Suppressor macrophage treated with lipopolysaccharide for 4 hours (primary cell): ENCODE measurements at places on chromosomes 2 and 18.

DNA sequence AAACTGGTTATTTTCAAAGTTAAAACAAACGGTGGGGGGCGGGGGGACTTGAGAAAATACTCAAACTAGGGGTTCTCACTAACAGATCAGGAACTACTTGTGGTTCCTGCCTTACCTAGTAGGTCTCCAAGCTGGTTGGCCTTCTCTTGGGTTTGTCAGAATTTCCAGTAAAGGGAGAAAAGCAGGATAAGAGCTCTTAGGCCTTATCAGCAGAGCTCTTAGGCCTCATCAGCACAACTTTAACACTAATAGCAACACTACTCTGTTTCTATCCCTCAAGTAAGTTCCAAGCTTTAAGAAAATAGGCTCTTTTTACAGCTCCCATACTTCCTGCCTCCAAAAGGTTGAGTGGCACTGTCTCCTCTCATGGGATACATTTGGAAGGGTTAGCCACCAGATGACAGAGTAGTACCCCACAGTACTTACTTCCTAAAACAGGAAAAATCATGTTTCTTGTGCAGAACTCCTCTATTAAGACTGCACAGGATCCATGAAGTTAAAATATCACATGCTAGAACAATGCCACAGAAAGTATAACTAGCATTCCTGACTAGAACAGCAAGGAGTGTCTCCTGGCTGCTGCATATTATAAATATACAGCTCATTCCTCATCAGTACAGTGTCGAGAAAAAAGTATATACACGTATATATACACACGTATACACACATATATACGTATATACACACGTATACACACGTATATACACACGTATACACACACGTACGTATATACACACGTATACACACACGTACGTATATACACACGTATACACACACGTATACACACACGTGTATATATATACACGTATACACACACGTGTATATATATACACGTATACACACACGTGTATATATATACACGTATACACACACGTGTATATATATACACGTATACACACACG lies 6.1 kb downstream of the FBXO11 start:
- peak; percentile 30 for DNase-seq

DNA sequence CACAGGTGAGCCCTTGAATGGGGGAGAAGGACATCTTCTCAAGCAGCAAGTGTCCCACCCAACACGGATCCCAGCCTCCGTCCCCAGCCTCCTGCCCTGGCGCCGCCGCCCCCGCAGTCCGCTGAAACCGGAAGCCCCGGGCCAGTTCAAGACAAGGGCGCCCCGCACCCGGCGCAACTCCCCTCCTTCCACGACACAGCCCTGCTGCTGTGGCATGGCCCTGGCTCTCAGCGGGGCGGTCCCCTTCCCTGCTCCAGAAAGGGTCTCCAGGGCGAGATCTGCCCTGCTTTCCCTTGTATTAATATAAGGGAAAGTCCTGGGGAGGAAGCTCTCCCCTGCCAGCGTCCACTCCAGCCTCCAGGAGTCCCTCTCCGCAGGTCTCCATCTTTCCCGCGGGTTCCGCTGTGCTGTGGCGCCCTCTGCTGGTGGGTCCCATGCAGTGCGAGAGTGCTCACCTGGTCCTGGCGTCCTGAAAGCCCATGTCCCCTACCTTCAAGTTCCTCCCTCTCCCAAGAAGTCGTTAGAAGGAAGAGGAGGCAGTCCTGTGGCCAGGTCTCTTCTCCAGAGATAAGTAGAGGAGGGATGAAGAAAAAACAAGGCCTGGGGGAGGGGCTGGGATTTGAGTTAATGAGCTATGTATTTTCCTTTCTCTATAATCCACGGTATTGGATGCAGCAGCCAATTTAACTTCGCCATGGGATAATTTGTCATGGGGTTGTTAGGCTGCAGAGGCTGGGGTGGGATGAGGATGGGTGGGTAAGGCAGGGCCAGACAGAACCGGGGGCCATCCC lies 176.0 kb downstream of the SMAD2 start:
- peak; percentile 34 for DNase-seq

GRCh38 chr2:201597397-201597796 lies 45.9 kb downstream of the TMEM237 start:
- no peak for DNase-seq

- DNase-seq, result peak; percentile 72
Measured at GRCh38 chr2:113791697-113792590, 35.5 kb upstream of the SLC35F5 start.

GRCh38 chr18:10727477-10727876 lies 201.7 kb downstream of the NAPG start:
- no peak for DNase-seq
